ENCODE measurements at places on chromosomes 11 and 22.
A peak's percentile ranks its signal among the peaks of the same experiment; 100 is the strongest.

DNA sequence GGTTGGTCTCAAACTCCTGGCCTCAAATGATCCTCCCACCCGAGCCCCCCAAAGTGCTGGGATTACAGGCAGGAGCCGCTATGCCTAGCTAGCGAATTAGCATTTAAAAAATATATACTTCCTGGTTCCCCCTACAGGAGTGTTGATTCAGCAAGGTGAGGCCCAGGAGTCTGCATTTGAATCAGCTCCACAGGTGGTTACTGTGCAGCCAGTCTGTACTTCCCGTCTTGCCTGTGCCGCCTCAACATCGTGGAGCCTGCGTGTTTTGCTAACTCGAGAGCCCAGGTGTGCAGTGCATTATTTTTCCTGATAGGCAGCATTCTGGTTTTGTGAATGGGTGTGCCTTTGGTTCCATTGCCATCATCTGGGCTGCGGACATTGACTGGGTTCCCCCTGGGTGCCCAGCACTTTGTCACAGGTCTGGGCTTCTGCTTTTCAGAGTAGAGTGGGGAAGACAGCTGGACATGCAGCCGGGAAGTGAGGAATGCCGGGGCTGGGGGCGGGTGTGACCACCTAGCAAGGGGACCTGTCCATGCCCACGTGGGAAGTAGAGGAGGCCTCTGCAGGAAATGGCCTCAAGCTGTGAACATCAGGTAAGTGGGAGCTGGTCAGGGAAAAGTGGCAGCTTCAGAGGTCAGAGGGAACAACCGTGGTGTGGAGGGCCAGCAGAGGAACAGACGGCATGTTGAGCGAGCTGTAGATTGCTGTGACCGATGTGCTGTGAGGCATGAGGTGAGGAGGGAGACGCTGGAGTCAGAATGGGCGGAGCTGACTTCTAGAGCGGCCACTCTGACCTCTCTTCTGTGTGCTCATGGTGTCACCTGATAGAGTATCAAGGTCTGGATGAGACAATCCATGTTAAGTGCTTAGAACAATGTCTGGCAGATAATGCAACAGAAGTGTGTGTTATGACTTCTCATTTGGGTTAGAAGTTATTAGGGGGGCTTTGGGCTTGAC is 42.2 kb downstream of the PPFIA1 start:
- DNase-seq: peak; percentile 46

GRCh38 chr11:1529286-1529685 is 42.7 kb upstream of the MOB2 start:
- DNase-seq: no peak

DNA sequence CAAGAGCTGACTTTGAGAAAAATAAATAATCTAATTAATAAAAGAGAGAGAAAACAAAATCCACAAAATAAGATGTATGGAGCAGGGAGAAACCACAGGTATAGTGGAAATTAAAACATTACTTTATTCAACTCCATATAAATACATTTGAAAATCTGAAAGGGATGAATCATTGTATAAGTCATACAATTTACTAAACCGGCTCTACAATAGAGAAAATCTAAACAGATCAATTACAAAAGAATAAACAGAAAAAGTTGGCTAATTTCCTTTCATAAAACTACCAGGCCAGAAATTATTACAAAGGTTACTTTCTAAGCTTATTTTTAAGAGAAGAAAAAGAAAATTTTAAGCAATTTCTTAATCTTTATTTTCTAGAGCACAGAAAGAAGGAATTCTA is 51.3 kb upstream of the DRD2 start:
- DNase-seq: no peak

DNA sequence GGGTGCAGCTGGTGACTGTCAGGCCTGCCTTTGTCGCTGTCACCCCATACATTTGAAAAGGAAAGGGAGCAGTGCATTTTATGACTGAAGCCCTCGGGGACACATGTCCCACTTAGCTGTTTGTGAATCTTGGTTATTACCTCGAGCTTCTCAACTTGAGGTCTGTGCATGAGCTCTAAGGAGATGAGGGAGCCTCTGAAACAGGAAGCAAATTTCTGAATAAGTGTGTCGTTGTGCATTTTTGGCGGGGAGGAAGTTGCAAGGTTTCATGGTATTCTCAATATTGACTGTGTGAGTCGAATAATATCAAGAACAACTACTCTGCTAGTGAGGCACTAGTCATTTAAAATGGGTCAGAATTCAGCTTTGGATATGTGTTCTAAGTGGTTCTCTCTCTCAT is 149.7 kb upstream of the PLET1 start:
- DNase-seq: no peak

DNA sequence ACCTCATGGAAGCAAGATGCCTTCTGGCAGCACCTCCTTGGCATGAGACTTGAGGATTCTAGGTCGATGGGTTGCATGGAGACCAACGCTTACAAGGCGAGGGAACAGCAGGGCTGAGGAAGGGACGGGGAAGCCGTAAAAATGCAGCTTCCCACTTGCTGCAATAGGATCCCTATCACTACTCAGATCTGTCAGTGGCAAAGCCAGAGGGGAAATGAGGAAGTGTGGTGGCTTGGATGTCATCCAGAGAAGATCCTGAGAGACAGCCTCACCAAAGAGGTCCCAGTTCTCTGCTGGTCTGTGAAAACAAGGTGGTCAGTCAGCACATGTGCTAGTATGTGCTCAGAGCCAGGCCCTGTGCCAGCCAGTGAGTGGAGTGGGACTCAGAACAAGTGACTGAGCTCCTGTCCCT is 22.2 kb downstream of the CYB5R2 start:
- no peak for DNase-seq

GRCh38 chr22:19728836-19729235 is 5.5 kb downstream of the GP1BB start:
- DNase-seq: no peak

DNA sequence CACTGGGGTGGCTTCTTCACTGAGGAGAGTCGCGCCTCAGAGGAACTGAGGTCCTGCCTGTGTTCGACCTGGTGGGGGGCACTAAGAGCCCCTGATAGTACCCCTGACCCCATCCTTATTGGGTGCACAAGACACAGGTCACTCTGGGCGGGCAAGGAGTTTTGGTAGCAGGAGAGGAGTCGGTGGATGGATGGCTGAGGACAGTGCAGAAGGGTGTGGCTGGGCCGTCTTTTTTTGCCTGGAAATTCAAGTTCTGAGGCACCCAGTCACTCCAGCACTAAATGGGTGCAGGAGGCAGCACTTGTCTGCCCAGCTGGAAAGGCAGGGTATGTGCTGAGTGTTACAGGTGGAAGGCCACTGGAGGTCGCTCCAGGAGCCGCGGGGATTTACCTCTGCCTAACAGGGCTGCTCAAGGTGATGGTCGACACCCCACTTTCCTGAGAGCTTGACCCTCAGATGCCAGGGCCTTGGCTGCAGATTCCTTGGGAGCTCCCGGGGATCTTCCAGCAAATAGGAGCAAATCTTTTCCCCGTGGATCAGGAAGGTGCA is 960 bp downstream of the TSSC4 start:
- DNase-seq: no peak

Data from kidney tubule cell (primary cell).